ENCODE measurements at places on chromosomes 6 and 20. TPM values are rescaled to one million over a fixed set of nuclear protein-coding genes. Genes with fewer than 3 reads are reported as not detected.

Gene HUS1B
- 0.59 TPM for total RNA-seq

Gene NMBR
- not detected for total RNA-seq

DNA sequence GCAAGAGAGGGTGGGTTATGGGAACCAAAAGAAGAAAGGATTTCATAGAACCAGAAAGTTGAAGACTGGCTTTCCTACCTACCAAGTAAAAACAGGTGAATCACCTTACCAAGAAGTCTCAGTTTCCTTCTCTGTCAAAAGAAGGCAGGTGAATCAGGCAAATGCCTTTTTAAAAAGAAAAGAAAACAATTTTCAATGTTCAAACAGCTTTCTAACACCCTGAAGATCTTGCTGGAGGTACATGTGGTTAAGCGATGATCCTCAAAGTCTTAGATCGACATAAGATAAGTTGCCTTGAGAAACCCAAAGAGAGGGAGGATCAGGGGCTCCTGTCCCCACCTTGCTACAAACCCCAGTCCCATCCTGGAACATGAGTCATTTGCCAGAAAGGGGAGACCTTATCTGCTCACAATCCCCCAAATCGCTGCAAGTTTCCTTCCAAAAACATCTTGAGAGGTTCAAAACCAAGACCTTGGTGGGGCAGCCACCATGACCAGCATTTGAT, 71.6 kb downstream of the NFATC2 start:
- no peaks in the 10 kb centered on the region for H3K36me3 ChIP-seq
- H3K27me3 ChIP-seq, result no peaks in the 10 kb centered on the region
- no peak overlapping the region for H3K4me3 ChIP-seq
- no peaks in the 10 kb centered on the region for H3K4me1 ChIP-seq
- no peak for DNase-seq
- H3K27ac ChIP-seq, result no peak overlapping the region

GRCh38 chr6:148811459-148811858, 64.6 kb downstream of the UST start:
- no peaks in the 10 kb centered on the region for H3K4me1 ChIP-seq
- no peaks in the 10 kb centered on the region for H3K27me3 ChIP-seq
- no peaks in the 10 kb centered on the region for H3K36me3 ChIP-seq
- H3K4me3 ChIP-seq, result no peak overlapping the region

GRCh38 chr6:46104209-46104608, 25.6 kb upstream of the ENPP4 start:
- H3K27me3 ChIP-seq, result no peaks in the 10 kb centered on the region
- no peaks in the 10 kb centered on the region for H3K36me3 ChIP-seq
- H3K4me1 ChIP-seq, result peaks cover under 1% of the 10 kb centered on the region
- DNase-seq, result no peak

All from pancreas (tissue), 10 donors.